Stimulated activated CD4-positive, alpha-beta T cell treated with anti-CD3 and anti-CD28 coated beads, Interleukin-1b, Interleukin-23, amount 100 ng/mL, for 1 hour (primary cell): ENCODE measurements at places on chromosomes 4 and X.

- no peak for DNase-seq
These were observed 84.4 kb downstream of the LRP2BP start for GRCh38 chr4:185311113-185311888.

GRCh38 chrX:143081231-143081630 lies 55.5 kb downstream of the SPANXN4 start:
- no peak for DNase-seq

DNA sequence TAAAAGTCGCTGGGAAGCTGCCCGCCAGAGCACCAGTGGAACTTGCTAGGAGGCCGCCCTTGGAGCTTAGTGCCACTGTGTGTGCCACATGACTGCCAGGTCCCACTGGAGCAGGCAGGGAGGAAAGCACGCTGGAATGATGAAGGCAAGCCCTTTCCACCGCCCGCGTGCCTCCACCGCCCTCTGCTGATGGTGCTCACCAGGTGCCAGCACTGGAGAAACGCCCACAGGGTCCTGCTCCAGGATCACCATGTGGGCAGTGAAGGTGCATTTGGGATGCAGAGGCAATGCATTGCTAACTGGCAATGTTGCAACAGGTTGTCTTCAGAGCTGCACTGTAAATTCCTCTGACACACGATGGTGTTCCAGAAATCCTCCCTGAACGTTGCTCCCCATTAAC lies 76.3 kb downstream of the SHROOM2 start:
- DNase-seq, result no peak

GRCh38 chr4:11966782-11967181 lies 538.1 kb upstream of the HS3ST1 start:
- DNase-seq, result no peak

DNA sequence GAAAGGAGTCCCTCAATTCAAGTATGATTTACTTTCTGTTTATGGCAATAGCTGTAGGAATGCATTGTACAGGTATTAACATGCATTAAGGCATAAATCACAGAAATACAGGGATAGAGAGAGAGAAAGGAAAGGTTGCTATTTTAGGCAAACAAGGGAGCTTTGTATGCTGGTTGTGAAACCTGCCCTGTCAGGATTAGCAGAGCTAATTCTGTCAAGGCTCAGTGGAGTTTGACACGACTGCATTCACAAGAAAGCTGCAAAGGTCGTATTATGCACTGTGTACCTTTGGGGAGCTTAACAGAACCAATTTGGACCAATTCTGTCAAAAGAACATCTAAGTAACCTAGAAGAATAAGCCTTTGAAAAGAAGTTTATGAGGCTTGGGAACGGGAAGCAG lies 239.3 kb downstream of the GRIA2 start:
- no peak for DNase-seq

- DNase-seq, result no peak
These were observed 2.1 kb downstream of the ABHD18 start for GRCh38 chr4:127967141-127967775.

DNA sequence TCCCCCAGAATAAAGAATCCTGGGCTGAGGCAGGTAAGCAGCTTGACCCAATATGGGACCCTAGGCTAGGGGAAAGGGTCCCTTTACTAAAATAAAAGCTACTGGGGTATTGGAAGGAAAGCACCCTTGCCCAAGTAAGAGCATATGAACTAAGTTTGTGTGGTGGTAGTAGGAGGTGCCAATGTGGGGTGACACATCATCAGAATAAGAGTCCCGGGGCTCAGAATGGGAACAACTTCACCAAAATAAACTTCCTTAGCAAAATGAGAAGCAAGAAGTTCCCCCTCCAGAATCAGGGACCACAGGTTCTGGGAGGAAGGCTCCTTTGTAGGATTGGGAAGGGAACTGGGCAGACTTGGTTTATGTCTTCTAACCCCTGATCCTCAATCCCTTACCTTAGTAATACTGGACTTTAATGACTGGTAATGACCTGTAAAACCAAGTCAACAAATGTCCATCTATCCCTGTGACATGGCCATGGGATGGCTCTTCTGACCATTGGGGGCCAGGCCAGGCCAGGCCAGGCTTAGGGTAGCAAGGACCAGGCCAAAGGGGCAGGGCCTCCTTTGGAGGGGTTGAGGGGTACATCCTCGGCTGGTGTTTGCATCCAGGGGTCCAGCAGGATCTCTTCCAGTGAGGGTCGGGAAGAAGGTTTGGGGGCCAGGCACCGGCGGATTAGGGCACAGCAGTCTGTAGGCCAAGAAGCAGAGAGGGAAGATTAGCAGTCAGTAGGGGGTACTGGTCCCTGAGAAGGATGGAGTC lies 2.3 kb upstream of the SLC35A2 start:
- no peak for DNase-seq

- no peak for DNase-seq
These were observed 1.3 kb downstream of the PARM1 start for GRCh38 chr4:74934016-74934831.

GRCh38 chr4:141771889-141772830 lies 135.8 kb downstream of the IL15 start:
- DNase-seq, result no peak

DNA sequence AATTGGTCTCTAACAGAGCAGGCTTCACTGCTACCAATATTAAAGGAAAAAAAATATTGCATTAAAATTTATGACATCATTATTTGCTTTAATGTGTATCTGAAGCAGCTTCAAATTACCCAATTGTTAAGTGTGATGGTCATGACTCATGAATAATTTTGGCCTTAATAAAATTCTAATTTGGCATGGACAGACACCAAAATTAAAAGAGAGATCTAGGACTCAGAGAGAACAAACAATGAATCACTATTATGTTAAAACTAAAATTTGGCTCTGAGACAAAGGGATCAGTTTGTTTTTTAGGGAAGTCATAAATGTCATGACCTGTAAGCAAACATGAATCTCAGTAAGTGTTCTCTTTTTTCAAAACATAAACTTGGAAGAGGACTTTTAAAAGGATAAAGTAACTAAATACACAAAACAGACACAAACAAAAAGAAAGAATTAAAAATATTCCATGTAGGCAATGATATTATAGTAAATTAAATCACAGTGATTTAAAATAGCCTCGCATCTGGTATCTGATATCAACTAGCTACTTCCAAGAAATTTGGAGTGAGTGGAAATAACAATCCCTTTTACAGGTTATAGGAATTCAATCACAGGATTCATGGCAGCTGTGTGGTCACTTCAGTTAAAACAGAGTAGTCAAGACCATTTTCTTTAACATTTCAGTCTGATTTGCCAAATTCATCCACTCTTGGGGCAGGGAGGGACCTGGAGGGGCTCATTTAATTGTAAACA lies 11.6 kb downstream of the VEGFC start:
- DNase-seq, result no peak

- DNase-seq, result no peak
These were observed 606.0 kb downstream of the BCOR start for GRCh38 chrX:39491548-39492297.

DNA sequence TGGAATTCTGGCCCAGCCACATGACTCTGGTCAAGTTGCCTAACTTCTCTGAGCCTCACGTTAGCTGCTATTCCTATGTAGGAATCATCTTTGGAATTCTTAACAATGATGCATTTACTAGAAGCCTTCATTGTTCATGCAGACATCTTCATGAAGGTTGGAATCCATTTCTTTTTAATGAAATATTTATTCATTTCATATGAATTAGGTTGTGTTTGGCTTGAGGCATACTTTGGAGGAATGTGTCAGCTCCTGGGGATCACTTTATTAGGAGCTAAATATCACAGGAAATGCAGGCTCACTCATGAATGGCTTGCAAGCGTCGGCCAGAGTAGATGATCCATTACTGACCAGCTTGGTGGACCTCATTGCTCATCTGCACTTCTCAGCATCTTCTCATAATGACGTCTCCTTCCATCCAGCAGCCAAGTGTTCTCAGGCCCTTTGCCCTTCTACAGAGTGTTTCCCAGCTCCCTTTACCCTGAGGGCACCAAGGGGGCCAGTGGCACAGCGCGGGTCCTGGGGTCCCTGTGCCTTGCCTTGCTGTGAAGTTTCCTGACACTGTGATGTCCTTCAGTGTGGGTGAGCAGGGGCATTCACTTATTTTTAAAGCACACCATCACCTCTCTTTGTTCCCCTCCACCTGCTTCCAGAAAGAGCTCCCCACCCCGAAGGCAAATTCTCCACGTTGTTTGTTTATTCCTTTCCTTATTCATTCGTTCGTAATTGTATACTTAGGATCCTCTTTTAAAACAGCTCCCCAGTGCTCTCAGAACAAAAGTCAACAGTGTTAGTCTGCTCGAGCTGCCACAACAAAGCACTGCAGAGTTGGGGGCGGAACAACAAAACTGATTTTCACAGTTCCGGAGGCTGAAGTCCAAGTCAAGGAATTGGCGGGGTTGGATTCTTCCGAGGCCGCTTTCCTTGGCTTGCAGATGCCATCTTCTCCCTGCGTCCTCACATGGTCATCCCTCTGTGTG lies 106.8 kb downstream of the STK32B start:
- no peak for DNase-seq

DNA sequence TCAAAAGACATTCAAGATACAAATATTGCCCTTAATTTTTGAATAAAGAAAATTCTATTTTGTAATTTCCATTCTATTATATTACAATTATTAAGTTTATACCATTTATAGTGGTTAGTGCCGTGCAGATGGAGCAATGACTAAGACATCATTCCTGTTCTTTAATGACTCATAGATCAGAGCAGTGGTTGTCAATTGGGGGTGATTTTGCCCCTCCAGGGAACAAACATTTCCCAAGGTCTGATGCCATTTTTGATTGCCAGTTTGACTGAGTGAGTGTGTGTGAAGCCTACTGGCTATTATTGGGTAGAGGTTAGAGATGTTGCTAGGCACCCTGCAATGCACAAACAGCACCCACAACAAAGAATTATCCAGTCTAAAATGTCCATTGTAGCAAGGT lies 97.9 kb upstream of the DDIT4L start:
- DNase-seq, result no peak

- no peak for DNase-seq
These were observed 41.9 kb downstream of the RWDD4 start for GRCh38 chr4:183617075-183617474.

DNA sequence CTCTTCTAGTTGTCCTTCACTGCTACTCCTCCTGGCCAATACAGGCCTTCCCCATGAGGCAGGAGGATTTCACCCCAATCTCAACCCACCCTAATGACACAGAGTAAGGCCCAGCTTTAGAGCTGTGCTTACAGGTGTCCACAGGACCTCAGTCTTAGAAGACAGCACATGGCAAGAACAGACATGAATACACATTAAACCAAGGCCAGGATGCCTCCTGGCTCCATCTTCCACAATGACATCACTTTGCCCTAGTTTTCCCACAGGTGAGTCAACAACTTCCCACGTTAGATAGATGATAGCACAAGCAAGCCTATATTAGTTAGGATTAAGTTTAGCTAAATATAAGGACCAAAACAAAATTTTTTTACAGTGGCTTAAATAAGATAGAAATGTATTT lies 63.8 kb upstream of the NOCT start:
- no peak for DNase-seq
